Ovary (tissue), 10 donors: ENCODE measurements at places on chromosomes 5 and 9.

- DNase-seq: no peak
- H3K4me3 ChIP-seq: no peak overlapping the region
- no peaks in the 10 kb centered on the region for H3K4me1 ChIP-seq
- H3K27ac ChIP-seq: no peak overlapping the region
These were observed 2.0 kb downstream of the SCGB3A2 start for GRCh38 chr5:147880487-147880886.

- no peak for DNase-seq
- no peaks in the 10 kb centered on the region for H3K27me3 ChIP-seq
- no peaks in the 10 kb centered on the region for H3K36me3 ChIP-seq
These were observed 33.3 kb upstream of the ABCA1 start for GRCh38 chr9:104961238-104961637.

DNA sequence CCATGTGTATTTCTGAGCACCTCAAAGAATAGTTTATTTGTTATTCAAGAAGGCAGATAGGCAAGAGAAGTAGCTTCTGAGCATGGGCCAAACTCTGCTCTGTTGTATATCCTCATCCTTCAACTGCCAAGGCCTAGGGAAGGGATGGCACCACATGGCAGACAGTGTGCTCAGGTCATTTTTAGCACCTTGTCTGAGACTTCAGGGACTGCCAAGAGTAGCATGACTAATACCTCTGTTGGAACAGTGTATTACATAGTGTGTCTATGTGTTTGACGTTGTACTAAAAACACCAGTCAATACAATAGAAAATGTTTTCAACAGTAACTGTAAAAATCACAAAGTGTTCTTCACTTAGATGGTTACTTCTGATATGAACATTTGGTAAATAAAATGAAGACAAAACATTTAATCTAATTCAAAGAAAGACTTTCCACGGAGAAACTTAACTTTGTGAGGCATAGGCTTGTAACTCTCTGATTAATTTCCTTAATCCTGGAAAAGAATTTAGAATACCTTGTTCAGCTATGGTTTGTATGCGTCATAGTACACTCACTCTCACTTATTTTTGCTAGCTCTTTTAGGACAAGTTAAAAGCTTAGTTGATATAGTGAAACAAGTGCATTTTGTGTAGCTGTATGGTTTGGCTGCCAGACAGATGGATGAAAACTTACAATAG, 318.4 kb upstream of the RIOK2 start:
- no peak overlapping the region for H3K4me3 ChIP-seq
- H3K36me3 ChIP-seq: no peaks in the 10 kb centered on the region
- H3K4me1 ChIP-seq: peaks cover 1% of the 10 kb centered on the region

GRCh38 chr5:149599375-149599774, 18.1 kb downstream of the ARHGEF37 start:
- H3K27ac ChIP-seq: no peak overlapping the region
- peaks cover 1% of the 10 kb centered on the region for H3K4me1 ChIP-seq
- H3K4me3 ChIP-seq: no peak overlapping the region

GRCh38 chr9:97753975-97754374, 56.8 kb upstream of the XPA start:
- no peaks in the 10 kb centered on the region for H3K36me3 ChIP-seq
- no peak overlapping the region for H3K27ac ChIP-seq
- no peaks in the 10 kb centered on the region for H3K27me3 ChIP-seq
- H3K4me1 ChIP-seq: no peaks in the 10 kb centered on the region
- no peak for DNase-seq

GRCh38 chr5:177382423-177383029, 1.7 kb upstream of the SLC34A1 start:
- H3K36me3 ChIP-seq: no peaks in the 10 kb centered on the region
- H3K27ac ChIP-seq: no peak overlapping the region
- H3K4me3 ChIP-seq: no peak overlapping the region
- no peaks in the 10 kb centered on the region for H3K27me3 ChIP-seq
- DNase-seq: peak; percentile 44
- no peaks in the 10 kb centered on the region for H3K4me1 ChIP-seq
